ENCODE measurements at places on chromosomes 12 and 14.

GRCh38 chr12:12467688-12468261 lies 94.9 kb downstream of the DUSP16 start:
- DNase-seq: no peak

DNA sequence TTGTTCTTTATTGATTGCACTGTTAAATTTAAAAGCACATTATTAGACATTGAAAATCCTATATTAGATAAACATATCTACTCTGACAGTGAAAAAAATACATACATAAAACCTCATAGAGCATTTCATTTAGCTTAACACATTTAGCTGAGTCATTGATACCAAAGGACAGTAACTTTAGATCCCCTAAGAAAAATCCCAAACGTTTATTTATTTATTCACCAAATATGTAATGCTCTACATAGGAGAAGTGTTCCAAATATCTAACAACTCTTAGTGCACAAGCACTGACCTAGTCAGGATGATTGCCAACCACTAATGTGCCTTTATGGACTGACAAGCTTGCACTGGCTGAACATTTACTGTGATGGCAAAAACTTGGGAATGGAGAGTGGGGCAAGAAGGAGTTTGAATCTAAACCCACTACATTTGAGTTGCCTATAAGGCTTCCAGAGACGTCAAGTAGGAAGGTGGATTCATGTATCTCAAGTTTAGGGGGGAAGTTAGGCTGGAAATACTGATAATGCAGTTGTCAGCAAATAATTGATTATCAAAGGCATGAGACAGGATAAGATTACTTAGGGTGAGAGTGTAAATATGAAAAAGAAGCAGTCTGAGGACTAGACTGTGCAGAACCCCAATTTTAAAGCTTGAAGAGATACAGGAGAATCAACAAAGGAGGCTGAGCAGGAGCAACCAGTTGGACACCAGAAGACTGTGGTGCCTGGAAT lies 156.4 kb downstream of the PLCZ1 start:
- no peak for DNase-seq

- no peak for DNase-seq
These were observed 3.5 kb upstream of the BDKRB1 start for GRCh38 chr14:96252323-96252998.

DNA sequence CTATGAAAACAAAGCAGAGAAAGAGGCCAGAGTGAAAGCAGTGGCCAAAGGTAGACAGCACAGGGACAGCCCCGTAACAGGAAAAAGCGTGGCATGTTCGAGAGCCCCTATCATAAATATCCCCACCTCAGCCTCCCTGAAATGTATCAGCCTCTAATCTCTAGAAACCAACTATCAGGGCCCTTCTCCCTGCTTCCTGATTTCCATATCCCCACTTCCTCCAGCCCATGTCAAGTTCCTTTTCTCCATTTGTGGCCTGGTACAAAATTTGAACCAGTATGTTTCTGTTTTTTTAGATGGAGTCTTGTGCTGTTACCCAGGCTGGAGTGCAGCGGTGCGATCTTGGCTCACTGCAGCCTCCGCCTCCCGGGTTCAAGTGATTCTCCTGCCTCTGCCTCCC lies 16.9 kb downstream of the DEPDC4 start:
- no peak for DNase-seq

DNA sequence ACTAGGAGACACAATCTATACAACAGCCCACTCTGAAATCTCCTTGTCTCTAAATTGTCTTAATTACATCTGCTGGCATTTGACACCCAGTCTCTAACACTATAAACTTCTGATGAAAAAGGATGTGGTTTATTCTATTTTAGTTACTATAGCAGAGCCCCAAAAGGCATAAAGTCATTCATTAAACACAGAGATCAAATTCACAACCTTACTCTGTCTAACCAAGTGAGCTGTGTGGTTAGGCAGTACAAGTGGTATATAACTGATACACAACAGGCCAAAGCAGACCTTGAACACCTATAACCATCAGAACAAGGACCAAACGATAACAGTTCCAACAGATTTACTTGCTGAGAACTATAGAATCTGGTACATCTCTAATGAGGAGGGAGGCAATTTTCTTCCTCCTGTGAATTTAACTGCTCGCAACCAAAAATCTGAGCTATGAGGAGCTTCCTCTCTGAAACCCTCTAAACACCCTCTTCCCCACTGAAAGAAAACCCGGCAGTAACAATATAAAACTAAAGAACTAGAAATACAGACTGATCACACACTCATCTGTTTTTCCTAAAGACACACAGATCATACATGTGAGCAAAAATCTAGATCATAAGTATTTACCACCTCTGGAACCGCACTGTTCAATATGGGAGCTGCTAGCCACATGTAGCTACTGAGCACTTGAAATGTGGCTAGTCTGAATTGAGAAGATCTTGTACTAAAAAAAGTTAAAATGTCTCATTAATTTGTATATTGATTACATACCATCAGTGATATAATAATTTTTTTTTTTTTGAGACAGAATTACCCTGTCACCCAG lies 17.7 kb downstream of the SPPL3 start:
- no peak for DNase-seq

GRCh38 chr12:115983226-115983798 lies 294.2 kb downstream of the MED13L start:
- no peak for DNase-seq

GRCh38 chr12:1283316-1283715 lies 292.3 kb downstream of the ERC1 start:
- DNase-seq: no peak

- no peak for DNase-seq
These were observed 377.3 kb upstream of the E2F7 start for GRCh38 chr12:77442633-77443032.

- DNase-seq: no peak
These were observed 53.7 kb downstream of the EFCAB11 start for GRCh38 chr14:89900802-89901201.

DNA sequence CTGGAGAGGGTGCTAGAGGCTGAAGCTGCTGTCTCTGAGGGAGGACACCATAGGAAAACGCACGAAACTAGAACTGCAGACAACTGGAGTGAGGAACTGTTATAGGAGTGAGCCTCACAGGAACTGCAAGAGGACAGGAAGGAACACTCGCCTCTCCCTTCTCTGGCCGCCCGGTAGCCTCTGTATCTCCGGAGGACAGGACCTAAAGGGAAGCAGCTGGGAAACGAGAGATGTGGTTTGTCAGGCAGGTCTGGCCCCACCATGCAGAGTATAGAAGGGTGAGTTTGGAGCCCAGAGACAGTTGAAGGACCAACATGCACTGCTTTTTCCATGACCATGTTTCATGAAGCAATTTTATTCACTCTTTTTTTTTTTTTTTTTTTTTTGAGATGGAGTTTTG lies 127.3 kb downstream of the EFCAB11 start:
- no peak for DNase-seq

DNA sequence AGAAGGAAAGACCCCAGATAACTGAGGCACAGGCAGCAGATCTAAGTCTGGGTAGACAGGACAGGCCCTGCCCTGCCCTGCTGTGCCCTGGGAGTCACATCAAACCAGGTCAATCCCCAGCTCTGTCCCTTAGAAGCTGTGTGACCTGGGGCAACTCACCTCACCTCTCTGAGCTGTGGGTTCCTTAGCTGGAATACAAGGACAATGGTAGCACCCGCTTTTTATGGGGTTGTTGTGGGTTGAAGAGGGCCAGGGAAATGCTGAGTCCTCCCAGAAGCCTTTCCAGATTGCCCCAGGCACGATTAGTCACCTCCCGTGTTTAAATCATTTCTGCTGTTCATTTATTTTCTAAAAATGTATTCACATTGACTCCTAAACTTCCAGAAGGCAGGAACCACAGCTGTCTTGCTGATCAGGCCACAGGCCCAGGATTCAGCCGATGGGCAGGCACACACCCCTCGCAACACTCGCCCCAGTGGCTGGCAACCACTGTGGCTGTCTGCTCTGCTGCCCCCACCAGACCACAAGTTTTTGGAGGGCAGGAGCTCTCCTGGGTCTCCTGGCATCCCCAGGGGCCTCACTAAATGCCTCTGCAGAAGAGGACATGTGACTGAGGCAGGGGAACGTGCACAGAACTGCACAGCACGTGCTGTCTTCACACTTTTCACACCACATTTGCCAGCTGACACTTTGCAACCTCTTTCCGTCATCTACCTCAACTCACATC lies 3.0 kb downstream of the SELPLG start:
- no peak for DNase-seq

DNA sequence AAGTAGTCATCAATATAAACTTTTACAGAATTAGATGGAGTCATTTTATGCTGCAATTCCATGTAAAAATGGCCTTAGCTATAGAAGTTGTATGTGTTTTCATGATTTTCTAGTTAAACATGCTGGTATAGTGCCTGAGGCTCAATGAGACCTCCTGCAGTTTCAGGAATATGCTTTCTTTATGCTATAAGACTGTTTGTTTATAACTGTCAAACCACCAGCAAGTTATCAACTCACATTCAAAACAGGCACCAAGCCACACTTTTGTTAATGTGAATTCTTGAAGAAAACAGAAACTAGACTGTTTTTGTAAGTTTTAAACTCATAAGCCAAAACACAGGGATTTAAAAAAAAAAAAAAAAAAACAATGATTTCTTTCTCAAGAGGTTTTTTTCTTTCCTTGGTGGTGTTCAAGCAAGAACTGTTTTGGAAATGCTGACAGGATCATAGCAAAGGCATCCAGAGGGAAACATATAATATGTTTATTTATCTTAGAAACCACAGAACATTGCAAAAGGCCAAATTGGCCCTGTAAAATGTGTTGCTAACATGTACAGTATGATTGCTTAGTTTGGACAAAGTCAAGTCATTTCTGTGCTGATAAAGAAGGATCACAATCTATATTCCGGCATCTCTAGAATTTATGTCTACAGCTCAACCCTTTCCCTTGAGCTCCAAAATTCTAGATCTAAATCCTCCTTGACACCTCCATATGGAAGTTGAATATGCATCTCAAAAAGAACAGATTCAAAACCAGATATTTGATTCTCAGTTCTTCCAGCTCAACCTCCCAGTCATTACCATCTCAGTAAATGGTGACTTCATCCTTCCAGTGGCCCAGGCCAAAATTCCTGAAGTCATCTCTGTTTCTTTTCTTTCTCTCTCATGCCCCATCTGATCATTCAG lies 29.0 kb upstream of the LUM start:
- no peak for DNase-seq

- DNase-seq: no peak
These were observed 263.1 kb upstream of the CRY1 start for GRCh38 chr12:107356266-107356936.

- DNase-seq: no peak
These were observed 127.1 kb downstream of the FIGNL2 start for GRCh38 chr12:51721282-51721940.

GRCh38 chr12:58156697-58157096 lies 215.3 kb downstream of the ATP23 start:
- no peak for DNase-seq

- no peak for DNase-seq
These were observed 10.6 kb upstream of the TBPL2 start for GRCh38 chr14:55450987-55451386.

DNA sequence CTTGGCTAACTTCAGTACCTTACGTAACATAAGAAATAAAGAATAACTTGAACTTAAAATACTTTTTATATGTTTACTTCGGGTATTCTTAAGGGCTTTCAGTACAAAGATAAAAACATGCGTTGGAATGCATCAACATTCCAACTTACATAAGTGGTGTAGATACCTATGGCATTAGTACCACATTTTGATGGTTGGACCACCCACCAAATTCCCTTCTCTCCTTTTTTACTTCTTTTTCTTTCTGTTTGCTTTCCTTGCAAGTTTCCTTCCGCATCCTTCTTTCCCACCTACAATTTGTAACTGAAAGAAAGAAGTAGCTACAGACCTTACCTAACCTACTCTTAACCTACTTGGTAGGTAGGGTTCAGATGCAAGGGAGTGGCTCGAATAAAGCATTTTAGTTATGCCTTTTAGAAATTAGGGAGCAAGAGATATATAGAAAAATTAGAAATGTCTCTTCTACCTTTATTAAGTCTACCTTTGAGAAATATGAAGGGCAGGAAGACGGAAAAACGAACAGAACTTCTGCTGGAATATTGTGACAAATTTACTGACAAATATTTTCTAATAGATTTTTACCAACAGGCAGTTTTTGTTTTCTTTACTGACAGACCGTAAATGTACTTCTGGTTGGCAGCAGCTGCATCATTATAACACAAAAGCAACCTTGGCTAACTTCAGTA lies 2.1 kb upstream of the ARHGAP5 start:
- no peak for DNase-seq

DNA sequence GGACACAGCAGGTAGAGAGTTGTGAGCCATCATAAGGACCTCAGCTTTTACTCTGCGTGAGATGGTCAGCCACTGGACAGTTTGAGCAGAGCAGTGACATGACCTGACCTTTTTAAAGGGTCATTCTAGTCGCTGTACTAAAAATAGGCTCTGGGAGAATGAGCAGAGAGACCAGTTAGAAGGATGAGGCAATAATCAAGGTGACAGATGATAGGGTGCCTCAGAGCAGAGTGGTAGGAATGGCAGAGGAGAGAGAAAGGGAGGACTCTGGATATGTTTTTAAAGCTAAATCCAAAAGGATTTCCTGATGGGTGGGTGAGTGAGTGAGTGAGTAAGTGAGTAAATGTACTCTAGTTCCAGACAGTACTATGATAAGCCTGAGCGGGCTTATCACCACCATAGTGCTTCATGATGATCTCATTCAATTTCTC lies 83.6 kb upstream of the ARHGAP5 start:
- DNase-seq: no peak

- DNase-seq: no peak
These were observed 276.1 kb downstream of the ALG10 start for GRCh38 chr12:34298176-34298970.

DNA sequence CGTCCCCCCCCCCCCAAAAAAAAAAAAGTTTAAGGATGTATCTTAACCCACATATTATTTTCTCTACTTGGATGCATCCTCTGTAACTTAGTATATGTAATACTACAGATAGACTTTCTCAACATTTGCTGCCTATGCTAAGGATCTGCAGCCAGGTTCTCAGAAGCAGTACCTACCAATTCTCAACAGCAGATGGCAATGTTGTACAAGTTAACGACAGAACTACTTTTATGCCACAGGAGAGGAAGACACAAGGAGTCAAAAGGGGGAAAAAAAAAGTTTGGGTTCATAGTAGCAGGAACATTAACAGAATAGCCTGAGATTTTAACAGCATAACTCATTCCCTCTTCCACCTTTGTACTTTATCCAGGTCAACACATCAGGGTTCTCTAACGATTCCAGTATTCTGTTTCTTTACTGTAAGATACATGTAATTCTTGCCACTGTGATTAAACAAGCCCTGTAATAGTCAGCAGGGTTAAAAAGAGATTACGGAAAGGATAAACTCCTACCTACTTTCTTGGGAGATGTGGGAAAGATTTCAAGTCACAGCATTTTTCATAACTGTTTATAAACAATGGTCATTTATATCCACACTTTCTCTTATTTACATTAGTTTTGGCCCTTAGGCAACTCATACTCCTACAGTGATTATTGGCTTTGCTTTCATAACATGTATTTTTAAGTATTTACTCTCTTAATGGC lies 5.7 kb upstream of the NEK9 start:
- DNase-seq: no peak

DNA sequence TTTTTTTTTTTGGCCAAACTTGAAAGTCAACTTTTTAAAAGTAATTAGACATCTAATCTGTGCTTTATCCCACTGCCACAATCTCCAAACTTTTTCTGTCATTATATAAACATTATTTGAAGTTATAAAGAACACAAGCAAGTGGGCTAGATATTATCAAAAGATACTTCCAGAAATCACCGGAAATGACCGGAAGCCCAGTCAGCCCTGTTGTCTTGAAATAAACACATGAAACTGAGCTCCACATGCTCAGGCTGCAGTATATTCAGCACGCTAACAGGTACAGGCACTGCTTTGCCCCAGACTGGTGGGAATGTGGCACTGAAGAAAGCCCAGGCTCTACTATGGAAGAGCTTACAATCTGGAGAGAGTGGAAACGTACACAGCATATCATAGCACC lies 158.9 kb upstream of the PLEKHG7 start:
- DNase-seq: no peak
